Stimulated activated memory B cell treated with anti-CD40 and anti-IgM and Interleukin-4, amounts not matched to agents 10 μg/mL and 1 μg/mL and 100 μg/mL, for 72 hours (primary cell): ENCODE measurements at places on chromosomes 7 and 10.
A peak's percentile ranks its signal among the peaks of the same experiment; 100 is the strongest.

GRCh38 chr7:117219485-117219884 lies 103.4 kb downstream of the WNT2 start:
- ATAC-seq = no peak

- no peak for ATAC-seq
These were observed 149.6 kb downstream of the ADK start for GRCh38 chr10:74300666-74301065.

GRCh38 chr7:29429401-29429800 lies 134.2 kb upstream of the PRR15 start:
- ATAC-seq = no peak

DNA sequence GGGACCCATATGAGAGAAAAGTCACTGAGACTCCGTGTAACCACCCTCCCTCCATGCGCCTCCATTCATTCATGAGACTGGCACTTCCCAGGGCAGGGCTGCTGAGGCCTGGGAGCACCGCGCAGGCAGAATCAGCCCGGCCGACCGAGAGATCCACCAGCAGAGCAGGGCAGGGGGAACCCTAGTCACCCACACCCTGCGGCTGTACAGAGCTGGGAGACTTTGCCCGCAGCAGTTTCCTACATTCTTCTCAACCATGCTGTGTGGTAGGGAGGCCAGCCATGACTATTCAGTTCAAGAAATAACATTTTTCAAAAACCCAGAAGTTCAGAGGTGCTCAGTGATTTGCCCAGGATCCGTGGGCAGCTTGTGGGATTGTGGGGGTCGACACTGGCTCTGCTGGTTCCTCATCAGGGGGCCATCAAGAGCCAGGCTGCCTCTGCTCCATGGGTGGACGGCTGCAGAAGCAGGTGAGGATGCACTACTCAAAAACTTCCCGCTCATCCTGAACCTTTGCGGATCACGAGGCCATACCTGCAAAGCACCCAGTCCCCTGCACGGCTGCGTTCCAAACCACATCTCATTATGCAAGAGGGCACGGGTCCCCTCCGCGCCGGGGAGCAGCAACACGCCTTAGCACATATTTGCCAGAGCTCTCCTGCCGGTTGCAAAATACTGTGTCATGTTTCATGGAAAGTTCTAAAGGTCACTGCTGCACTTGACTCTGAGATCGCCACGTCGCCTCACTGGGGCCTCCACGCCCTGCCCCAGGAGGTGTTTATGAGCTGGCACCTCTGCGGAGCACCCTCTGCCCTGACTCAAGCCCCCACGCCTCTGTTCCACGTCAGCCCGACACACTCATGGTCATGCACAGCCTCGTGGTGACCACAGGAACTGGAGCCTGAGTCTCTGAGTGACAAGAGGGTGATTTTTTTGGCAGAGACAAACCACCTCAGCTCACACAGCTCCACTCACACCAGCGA lies 132.0 kb downstream of the PRKAG2 start:
- peak; percentile 77 for ATAC-seq

DNA sequence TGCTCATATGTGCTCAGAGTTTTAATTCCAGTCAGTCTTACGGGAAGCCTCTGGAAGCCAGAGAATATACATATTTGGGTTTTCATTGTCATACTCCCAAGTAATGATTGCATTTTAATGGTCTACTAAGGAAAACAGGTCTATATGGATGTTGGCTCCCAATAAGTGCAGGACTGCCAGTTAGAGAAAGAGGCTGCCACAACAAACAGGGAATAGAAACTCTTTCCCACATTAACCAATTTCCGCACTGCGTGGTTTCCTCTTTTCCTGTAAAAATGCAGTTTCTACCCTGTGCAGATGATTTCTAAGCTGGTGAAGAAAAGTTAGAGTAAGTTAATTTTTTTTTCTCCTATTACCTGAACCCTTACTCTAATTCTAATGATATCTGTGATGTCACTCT lies 78.2 kb downstream of the CCSER2 start:
- ATAC-seq = no peak

- no peak for ATAC-seq
These were observed 34.1 kb downstream of the DNAJB9 start for GRCh38 chr7:108603656-108604306.

GRCh38 chr10:122126763-122127659 lies 138.0 kb downstream of the TACC2 start:
- no peak for ATAC-seq

DNA sequence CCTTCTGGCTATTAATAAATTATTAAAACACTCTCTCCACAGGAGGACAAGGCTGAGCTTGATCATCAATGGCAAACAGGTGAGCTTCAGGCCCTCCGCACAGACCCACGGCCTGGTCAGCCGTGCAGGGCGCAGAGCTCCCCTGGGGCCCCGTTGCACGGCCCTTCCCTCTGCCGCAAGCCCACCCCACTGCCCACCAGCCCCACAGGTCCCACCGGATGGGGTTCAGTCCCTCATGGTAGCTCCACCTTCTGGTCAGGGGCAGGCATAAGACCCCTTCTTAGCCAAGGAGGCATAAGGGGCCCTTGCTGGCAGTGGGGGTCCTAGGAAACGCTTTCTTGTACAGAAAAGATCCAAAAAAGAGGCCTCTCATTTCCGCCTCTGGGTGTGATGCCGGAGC lies 84.6 kb downstream of the MAD1L1 start:
- ATAC-seq = no peak

- ATAC-seq = no peak
These were observed 58.8 kb upstream of the AKR1E2 start for GRCh38 chr10:4767033-4767814.

GRCh38 chr10:8424555-8425211 lies 370.2 kb downstream of the GATA3 start:
- ATAC-seq = no peak

DNA sequence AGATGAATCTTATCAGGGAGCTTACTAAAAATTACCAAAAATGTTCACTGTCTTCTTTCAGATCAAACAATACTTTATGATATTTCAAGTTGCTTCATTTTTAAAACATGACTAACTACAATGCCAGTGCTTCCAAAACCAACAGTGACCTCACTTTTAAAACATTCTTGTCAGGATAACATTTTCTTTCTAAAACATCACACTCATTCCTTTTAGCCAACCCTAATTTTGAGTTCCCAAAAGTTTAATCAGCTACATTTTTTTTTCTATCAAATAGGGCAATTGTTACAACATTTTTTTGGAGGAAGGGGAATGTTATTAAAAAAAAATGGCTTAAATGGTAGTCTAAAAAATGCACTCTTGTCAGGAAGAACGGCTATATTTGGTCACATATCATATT lies 37.3 kb downstream of the RTKN2 start:
- no peak for ATAC-seq

DNA sequence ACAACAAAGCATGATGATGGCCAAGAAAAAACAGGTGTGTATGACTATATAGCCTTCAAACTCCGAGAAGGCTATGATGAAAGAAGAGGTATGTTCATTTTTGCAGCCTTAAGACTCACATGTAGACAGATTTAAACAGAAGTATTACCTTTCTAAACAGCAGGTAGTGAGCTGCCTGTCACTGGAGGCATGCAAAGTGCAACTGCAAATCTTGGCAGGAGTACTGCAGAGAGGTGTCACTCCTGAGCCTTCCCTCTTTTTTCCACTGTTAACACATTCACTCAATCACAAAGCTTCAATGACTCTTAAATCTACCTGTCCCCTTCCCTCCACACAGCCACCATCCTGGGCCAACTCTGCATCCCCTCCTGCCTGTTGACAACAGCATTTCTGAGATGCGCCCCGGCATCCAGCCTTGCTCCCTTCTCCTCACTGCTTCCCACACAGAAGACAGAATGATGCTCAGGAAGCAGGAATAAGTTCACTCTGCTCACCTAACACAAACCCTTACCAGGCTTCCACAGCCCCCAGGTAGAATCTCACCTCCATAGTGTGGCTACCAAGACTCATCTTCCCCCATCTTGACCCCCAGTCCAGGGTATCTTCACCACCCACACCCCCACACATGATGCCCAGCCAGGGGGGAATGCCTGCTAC lies 161.9 kb upstream of the ZMIZ1 start:
- no peak for ATAC-seq

DNA sequence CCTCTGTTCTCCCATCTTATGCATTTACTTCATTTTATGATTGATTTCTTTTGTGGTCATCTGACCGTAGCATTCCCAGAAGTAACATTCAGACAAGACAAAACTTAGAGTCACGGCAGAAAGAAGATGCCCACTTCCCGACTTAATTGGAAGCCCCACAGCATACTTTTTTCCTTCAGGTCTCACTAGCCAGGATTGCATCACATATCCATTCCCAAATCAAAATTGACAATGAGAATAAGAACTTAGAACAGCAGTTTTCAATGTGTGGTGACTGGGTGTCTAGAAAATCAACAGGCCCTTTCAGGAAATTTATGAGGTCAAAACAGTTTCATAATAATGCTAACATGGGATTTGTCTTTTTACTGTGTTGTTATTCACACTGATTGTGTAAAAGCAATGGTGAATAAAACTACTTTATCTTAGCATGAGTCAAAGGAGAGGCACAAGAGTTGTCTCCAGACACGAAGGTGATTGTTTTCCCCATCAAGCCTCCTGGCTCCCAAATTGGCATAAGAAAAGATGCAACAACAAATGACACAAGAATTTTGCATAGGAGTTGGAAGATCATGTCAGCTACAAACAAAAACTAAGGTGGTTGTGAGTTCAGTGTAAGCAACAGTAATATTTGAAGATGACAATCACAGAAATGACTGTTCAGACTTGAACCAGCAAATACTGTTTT lies 493.9 kb downstream of the HTR7 start:
- ATAC-seq = no peak

GRCh38 chr7:90222811-90223725 lies 11.5 kb downstream of the STEAP2 start:
- no peak for ATAC-seq

GRCh38 chr7:91345449-91345848 lies 81.2 kb downstream of the FZD1 start:
- ATAC-seq = peak; percentile 84

- no peak for ATAC-seq
These were observed 72.8 kb downstream of the PODXL start for GRCh38 chr7:131483586-131483985.

DNA sequence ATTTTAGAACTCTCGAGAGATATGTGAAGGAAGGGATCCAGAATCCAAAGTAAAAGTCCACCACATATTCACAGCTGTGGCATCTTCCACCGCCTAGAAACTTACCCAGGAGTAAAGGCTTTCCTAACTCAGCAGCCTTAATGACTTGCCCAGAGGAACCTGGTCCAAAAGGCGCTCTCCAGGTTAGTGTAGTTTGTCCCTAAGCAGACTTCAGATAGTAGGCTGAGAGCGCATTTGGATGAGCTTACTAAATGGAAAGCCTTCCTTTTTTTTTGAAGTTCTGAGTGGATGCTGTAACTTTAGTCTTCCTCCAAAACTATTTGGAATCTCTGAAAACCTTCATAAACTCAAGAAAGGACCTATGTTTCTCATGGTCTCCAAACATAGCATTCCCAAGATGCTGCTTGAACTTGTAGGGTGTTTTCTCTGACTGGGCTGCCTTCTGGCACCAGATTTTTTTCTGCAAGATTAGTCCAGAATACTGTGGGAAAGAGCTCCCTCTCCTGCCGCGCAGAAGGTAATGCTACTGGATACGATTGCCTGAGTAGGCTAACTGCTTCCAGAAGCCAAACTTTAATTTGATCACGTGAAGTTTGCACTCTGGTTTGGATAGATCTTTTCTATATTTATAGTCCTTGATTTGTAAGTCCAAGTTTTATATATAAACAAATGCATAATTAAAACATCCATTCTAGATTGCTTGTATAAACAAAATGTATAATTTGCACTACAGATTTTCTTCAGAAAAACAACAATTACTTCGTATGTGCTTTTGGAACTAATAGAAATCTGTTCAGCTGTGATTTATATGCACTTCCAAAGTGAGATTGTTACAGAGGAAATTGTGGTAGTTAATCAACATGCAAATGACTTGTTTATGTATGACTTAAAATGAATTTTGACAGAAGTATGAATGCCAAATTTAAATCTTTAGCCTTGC lies 19.6 kb upstream of the GPR37 start:
- no peak for ATAC-seq

DNA sequence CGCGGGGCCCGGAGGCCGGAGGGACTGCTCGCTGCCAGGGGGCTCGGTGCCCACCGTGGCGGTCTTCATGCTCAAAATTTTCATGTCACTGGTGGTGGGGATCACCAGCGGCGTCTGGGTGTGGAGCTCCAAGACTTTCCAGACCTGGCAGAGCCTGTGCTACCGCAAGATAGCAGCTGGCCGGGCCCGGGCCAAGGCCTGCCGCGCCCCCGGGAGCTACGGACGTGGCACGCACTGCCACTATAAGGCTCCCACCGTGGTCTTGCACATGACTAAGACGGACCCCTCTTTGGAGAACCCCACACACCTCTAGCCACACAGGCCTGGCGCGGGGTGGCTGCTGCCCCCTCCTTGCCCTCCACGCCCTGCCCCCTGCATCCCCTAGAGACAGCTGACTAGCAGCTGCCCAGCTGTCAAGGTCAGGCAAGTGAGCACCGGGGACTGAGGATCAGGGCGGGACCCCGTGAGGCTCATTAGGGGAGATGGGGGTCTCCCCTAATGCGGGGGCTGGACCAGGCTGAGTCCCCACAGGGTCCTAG lies 2.0 kb downstream of the FZD9 start:
- no peak for ATAC-seq

GRCh38 chr10:13956826-13957225 lies 370.1 kb downstream of the PRPF18 start:
- no peak for ATAC-seq

- ATAC-seq = no peak
These were observed 81.9 kb downstream of the BUB3 start for GRCh38 chr10:123236126-123236525.

DNA sequence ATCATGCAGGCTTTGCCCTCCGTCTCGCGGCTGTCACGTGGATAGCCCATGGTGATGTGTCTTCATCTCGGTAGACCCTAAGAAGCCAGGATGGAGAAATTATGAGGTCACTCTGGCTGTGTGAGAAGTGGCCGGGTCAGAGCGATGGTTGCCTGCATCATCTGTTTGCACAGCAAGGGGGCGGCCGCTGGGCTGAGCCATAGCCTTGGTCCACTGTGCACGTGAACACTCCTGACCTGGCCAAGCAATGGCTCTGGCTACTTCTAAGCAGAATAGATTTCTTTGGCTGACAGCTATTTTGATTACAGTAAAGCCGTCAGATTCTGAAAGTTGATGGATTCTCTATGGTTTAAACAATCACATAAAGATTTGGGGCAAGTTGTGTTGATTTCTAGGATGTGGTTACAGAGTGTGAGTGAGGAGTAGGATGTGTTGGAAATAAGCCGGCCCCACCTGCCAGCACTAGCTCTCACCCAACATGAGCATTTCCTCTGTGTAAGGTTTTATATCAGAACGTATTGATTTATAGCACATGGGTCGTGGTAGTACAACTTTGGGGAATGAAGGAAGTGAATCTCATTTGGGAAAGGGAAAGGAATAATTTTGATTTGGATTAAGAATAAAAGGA lies 214.4 kb upstream of the GPR26 start:
- no peak for ATAC-seq

GRCh38 chr10:49301302-49301701 lies 2.3 kb downstream of the C10orf71 start:
- no peak for ATAC-seq
